CD4-positive, alpha-beta T cell treated with Interferon gamma for 1 hour (primary cell): ENCODE measurements at places on chromosomes 2 and 18.

DNA sequence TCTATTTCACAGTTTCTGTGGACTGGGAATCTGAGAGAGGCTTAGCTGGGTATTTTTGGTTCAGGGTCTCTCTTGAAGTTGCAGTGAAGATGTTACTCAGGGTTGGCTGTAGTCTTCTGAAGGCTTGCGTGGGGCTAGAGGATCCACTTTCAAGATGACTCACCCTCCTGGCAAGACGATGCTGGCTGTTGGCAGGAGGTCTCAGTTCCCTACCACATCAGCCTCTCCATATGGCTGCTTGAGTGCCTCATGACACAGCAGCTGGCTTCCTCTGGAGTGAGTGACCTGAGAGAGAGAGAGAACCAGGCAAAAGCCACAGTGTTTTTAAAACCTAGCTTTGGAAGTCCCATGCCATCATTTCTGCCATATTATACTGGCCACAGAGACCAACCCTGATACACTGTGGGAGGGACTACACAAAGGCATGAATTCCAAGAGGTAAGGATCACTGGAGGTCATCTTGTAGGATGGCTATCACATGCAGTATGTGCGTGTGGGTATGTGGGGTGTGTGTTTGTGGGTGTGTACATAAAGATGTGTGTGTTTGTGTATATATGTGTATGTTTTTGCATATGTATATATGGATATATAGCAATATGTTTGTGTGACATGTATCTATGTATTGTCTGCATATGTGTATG, 25.1 kb downstream of the DNPEP start:
- DNase-seq: peak; percentile 20

GRCh38 chr18:48539406-48540250, 797 bp downstream of the CTIF start:
- DNase-seq: peak; percentile 17

DNA sequence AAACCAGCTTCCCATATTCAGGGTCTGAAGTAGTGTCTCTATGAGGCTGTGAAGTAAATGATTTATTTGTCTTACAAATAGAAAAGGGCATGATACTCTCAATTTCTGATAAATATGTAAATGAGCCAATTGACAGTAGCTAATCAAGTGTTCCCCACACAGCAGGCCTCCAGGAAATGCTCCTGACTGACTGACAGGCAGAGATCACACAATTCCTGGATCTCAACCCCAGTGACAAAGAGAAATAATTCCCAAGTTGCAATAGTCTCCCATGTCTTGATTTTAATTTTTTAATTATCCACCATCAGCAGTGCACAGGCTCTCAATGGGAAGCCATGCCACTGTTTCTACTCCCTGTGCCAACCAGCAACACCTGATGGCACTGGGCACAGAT, 390.4 kb downstream of the SOX11 start:
- no peak for DNase-seq

GRCh38 chr18:68409576-68409975, 305.3 kb downstream of the TMX3 start:
- DNase-seq: no peak
